Activated CD4-positive, alpha-beta T cell treated with anti-CD3 and anti-CD28 coated beads, Interleukin-2, amount 10 ng/mL, durations not matched to agents 7 days and 5 days (primary cell): ENCODE measurements at places on chromosomes 7 and 10.

DNA sequence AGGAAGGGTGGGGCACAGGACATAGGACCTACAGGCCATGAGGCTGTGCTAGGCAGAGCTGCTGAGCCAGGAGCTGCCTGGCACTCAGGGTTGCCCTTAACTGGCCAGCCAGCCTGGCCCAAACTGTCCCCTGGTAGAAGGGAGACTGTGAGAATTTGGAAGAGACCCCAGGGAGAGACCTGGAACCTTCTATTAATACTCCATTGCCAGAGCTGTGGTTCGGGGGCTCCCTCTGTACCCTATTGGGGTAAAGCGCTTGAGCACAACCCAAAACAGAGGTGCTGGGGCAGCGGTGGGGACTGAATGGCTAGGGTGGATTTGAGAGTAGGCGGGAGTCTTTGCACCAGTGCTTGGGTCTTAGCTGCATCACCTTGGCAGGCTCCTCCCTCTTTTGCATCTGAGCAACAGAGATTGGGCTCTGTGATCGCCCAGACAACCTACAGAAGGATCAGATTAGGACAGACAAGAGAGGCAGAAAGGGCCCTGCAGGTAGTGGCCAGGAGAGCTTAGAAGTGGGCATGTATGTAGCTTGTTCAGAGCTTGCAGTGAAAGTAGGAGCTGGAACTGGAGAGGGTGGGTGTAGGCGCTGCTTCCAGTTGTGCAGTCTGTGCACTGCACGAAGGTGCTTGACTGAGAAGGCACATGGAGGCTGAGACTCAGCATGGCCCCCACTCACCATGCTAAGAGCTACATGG is 53.3 kb downstream of the ADCYAP1R1 start:
- no peak for DNase-seq

DNA sequence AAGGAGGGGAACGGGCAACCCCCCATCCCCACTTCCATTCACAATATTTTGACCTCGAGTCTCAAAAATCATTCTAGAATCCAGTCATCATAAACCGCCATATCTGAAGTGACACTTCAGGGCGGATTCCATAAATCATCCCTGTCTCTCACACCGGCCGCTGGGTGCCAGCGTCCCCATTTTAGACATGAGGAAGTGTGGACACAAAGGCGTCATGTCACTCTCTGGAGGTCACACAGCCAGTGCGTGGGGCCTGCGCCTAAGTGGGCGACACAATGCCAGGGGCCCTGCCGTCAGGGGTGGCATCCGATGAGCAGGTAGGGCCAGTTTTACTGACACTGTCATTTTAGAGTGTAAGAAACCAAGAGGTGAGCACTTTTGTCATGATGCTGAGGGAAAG is 19.5 kb downstream of the KCNH2 start:
- DNase-seq = no peak

- DNase-seq = no peak
Measured at GRCh38 chr7:117082647-117083046, 129.3 kb downstream of the ST7 start.

DNA sequence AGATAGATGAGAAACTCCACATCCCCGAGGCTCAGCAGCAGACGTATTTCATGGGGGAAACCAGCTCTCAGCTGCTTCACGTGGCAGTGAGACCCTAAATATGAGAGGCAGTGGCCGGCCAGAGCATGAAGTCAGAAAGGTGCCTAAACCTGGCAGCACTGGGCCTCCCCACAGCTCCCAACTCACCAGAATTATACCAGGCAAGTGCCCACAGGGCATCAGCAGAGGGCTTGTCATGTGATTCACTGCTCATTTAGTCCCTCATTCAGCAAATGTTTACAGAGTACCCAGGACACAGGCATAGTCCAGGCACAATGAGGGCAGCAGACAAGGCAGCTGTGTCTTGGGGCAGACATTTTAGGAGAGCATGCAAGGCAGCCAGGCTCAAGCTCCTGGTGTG is 212.6 kb downstream of the PTPRN2 start:
- DNase-seq = no peak

- no peak for DNase-seq
Measured at GRCh38 chr7:5510426-5511045, 86.9 kb upstream of the TNRC18 start.

DNA sequence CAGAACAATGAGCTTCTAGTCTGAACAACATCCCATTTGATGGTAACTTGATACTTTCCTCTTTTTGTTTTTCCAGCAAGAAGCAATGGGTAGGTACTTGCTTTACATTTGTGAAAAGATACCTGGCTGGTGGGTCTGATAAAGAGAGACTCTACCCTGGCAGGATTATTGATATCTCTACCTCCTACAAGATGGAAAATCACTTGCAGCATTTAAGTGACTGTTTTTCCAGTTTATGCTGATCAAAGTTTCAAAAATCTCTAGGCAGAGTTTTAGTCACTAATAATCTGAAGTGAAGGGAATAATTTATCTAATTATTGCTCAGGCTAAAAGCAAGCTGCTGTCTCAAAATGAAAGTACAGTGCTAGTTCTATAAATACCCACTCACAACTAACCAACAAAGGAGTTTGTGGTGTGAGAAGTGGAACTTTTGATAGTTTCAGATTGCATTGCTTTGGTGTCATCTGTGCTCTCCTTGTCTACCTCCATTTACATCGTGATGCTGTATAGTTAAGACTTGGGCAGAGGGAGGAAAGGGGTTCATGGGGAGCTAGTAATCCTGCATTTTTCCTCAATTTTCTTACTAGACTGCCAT is 86.0 kb upstream of the ANKRD1 start:
- DNase-seq = peak; percentile 31

DNA sequence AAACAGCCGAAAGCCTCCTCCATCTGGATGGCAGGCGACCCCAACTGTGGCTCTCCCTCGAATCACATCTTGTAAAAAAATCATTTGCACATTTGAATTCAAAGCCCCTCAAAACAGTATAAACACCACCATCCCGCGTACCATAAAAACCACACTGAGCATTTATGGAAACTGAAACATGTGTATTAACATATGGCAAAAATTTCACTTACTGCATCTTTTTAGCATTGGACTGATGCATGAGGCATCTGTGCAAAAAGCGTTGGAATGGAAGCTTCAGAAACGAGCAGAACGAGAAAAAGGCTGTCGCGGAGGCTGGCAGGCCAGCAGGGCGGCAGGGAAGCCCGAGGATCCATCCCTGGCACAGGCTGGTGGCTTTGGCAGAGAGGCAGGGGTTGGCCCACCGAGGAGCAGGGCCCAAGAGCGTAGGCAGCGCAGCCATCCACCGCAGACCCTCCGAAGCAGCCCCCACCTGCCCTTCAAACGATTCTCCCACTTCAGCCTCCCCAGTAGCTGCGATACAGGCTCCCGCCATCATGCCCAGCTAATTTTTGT is 39.3 kb upstream of the CUX1 start:
- no peak for DNase-seq

DNA sequence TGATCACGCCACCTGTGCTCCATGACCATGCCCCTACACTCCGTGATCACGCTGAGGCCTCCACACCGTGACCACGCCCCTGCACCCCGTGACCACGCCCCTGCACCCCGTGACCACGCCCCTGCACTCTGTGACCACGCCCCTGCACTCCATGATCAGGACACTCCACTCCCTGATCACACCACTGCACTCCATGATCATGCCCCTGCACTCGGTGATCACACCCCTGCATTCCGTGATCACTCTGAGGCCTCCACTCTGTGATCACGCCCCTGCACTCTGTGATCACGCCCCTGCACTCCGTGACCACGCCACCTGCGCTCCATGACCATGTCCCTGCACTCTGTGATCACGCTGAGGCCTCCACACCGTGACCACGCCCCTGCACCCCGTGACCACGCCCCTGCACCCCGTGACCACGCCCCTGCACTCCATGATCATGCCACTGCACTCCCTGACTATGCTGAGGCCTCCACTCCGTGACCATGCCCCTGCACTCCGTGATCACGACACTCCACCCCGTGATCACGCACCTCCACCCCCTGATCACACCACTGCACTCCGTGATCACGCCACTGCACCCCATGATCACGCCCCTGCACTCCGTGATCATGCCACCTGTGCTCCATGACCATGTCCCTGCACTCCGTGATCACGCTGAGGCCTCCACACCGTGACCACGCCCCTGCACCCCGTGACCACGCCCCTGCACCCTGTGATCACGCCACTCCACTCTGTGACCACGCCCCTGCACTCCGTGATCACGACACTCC is 27.7 kb downstream of the STK32C start:
- DNase-seq = no peak

DNA sequence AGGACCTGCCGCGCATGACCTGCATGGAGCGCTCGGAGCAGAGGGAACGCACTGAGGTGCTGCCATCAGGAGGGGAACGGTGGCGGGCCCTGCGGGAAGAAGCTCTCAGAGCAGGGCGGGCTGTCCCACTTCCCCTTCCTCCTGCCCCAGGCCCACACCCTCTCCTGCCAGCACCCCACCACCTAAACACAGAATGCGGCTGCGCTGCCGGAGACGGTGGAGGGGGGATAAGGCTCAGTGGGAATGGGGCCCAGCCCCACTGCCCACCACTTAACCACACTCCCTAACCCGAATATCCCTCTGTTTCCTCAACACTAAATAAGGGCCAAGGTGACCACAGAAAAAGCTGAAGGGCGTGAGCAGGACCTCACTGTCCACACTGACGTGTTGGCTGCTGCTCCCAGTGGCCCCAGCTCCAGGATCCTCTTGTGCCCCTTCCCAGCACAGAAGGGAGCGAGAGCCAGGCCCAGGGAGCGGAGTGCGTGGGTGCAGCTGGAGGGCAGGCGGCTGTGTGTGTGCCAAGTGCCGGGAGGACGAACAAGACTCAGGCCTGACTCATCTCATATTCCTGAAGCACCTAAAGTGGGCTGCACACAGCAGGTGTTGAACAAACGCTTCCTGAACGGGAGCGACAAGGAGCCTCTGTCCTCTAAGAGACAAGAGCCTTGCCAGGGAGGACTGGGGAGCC is 116.8 kb downstream of the MAD1L1 start:
- DNase-seq = no peak

- DNase-seq = no peak
Measured at GRCh38 chr10:124091646-124092249, 1.6 kb downstream of the CHST15 start.

GRCh38 chr7:140304191-140304799 is 94.0 kb downstream of the SLC37A3 start:
- peak; percentile 66 for DNase-seq

DNA sequence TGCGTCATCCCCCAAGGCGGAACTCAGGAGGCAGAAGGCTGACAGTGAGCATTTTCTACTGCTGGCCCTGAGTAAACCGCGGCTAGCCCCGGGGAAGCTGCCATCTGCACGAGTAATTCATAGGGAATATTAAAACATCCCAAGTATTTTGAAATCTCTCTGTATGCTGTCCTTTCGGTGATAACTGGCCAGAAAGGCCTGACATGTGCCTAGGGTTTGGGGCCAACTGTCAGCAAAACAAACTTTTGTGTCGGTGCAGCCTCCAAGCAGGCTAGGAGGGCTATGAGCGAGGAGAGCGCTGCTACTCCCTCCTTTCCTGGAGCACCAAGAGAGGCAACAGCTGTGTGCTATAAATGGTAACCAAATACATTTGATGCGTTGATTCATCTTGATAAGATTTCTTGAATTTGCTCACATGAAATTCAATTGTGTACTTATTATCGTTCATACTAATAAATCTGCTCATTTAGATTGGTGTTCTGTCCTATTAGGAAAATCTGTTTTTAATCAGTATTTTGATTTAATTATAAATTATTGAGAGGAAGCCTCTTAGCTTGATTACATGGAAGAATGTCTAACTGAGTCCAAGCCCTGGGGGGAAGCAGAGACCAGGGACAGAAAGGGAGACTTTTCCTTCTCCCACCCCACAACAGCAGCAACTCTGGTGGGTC is 124.4 kb upstream of the NPS start:
- DNase-seq = no peak

GRCh38 chr10:1215862-1216573 is 159.8 kb downstream of the WDR37 start:
- DNase-seq = no peak

- DNase-seq = no peak
Measured at GRCh38 chr7:80630608-80631405, 7.6 kb upstream of the CD36 start.

- peak; percentile 70 for DNase-seq
Measured at GRCh38 chr7:106176414-106177299, 64.5 kb upstream of the SYPL1 start.

- no peak for DNase-seq
Measured at GRCh38 chr7:80659120-80660055, 20.9 kb downstream of the CD36 start.

GRCh38 chr7:98703916-98704315 is 86.8 kb downstream of the NPTX2 start:
- DNase-seq = no peak

DNA sequence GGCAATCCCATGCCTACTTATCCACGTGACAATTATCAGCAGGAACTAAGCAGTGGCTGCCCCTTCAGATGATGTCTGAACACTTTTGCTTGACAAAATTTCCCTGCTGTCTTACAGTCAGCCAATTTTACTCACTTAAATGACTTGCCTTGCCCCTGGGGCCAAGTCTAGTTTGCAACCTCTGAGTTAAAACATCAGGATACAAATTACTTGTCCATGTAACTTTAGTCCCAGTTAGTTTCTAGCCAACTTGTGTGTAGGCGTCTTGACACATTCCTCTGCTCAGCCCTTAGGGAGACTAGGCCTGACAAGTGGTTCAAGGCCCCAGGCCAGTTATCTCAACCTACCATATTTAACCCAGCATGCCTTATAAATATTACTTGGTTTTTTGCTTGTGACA is 11.6 kb upstream of the TYSND1 start:
- DNase-seq = no peak

DNA sequence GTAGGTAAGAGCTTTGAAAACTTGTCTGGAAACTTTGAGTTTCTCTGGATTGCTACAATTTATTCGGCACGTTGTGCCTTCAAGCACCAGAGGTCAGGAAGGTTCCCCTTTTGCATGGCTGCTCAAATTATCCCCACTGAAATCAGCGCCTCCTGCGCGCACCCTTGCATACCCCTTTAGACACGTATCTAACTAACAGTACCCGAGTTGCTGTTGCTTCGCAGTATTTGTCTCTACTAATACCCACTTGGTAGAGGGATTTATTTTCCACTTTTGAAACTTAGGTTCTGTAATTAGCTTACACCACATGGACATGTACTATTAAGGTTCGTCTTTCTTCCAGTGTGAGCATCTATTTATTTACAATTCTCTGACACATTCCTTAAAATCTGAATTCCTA is 1.6 kb downstream of the MEOX2 start:
- no peak for DNase-seq

DNA sequence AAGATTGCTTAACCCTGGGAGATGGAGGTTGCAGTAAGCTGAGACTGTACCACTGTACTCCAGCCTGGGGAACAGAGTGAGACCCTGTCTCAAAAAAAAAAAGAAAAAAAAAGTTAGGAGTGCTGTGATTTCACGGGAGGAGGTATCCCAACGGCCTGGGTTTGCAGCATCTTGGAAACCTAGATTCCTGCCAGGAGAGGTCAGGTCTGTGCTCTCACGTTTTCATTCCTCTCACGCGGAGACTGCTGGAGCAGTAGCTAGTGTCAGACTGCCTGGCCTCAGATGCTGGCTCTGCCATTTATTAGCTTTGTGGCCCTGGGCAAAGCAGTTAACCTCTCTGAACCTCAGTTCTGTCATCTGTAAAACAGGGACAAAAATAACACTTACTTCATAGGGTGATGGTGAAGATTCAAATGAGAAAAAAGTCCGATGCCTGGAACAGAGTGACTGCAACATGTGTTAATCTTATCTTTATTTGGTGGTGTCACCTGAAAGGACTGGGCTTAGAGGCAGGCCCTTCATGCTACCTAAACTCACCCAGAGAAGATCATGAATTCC is 94.9 kb downstream of the GAD2 start:
- no peak for DNase-seq

- no peak for DNase-seq
Measured at GRCh38 chr7:47285860-47286491, 295.9 kb downstream of the TNS3 start.
